B cell (primary cell): ENCODE measurements at places on chromosomes 5 and 9. TPM values are rescaled to one million over a fixed set of nuclear protein-coding genes. Genes with fewer than 3 reads are reported as not detected.

DNA sequence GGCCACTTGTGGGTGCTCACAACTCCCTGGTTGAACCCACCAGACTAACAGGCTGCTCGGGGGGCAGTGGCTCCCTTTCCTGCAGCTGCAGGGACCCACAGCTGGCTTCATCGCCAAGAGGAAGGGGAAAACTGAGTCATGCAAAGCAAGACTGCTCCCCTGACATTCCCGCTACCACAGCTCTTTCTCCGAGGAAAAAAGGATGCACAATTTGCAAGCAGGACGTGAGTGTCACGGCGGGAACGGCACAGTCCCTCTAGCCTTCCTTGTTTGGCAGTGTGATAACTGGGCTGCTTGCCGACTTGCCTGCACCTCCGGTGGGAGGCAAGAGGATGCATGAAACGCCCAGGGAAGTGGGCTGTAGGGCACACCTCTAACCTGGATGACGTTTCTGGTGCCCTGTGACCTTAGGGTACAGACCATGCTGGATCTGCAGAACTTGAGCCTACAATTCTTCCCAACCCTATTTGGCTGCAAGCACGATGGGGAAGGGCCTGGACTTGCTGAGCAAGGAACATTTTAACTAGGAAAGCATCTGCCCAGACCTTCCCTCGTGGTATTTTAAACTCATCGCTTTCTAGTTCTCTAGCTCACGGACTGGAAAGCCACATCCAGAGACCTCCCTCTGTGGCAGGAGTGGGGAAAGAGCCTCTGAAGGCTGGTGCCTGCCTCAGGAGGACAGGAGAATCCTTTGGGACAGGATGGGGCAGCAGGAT, 7.8 kb downstream of the SH3PXD2B start:
- no peak for DNase-seq
- no peaks in the 10 kb centered on the region for H3K27me3 ChIP-seq
- H3K4me1 ChIP-seq: no peaks in the 10 kb centered on the region

DNA sequence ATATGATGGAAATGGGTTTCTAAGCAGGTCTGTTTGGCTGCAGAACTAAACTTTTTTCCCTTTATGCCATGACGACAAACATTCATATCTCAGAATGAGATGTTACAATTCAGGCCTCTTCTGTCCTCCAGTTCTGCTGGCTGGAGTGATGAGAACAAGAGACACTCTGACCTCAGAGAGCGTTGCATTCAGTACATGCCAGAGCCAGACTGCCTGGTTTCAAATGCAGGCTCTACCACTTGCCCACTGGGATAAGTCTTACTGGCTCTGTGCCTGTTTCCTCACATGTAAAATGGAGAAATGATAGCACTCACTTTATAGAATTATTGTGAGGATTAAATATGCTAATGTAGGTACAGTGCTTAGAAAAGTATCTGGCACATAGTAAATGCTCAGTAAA, 24.8 kb upstream of the TOMM5 start:
- H3K4me3 ChIP-seq: no peak overlapping the region
- H3K36me3 ChIP-seq: no peaks in the 10 kb centered on the region
- no peak for DNase-seq
- H3K27me3 ChIP-seq: no peaks in the 10 kb centered on the region
- no peak overlapping the region for H3K27ac ChIP-seq

GRCh38 chr5:22614486-22615094, 238.6 kb downstream of the CDH12 start:
- H3K4me1 ChIP-seq: no peaks in the 10 kb centered on the region
- H3K4me3 ChIP-seq: no peak overlapping the region
- no peak for DNase-seq
- no peak overlapping the region for H3K27ac ChIP-seq

GRCh38 chr9:121499427-121500164, at the start of gene GGTA1:
Gene GGTA1 (minus strand): TSS chr9:121499844. CDS start chr9:121467922, 31,922 bp downstream.
- H3K4me3 ChIP-seq: peak within 1 kb of the TSS; percentile 41
- DNase-seq: peak; percentile 52
- peaks cover 32% of the 10 kb centered on the region for H3K27me3 ChIP-seq
- H3K36me3 ChIP-seq: no peaks in the 10 kb centered on the region
- H3K4me1 ChIP-seq: peaks cover 27% of the 10 kb centered on the region
- H3K27ac ChIP-seq: no peak within 1 kb of the TSS

DNA sequence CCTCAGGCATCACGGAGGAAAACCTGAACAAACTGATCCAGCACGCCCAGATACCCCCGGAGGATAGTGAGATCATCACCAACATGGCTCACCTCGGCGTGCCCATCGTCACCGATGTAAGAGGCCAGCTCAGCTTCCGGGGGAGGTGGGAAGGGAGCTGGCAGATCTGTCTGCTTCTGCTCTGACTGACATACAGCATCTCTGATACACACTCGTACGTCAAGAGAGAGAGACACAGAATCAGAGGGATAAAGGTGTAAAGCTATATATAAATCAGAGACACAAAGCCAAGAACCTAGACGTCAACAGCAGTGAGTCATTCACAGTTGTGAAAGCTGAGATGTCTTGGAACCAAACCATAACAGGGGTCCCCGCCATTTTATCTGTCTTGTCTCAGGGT, 30.1 kb upstream of the CFAP157 start:
- H3K4me1 ChIP-seq: no peaks in the 10 kb centered on the region
- no peak overlapping the region for H3K27ac ChIP-seq
- H3K27me3 ChIP-seq: peaks cover 4% of the 10 kb centered on the region

- no peaks in the 10 kb centered on the region for H3K27me3 ChIP-seq
- DNase-seq: no peak
- no peaks in the 10 kb centered on the region for H3K4me1 ChIP-seq
Measured at GRCh38 chr9:125425170-125425897, 163.7 kb downstream of the GAPVD1 start.

GRCh38 chr5:130526708-130527107, 622.4 kb downstream of the CHSY3 start:
- no peaks in the 10 kb centered on the region for H3K4me1 ChIP-seq
- no peak overlapping the region for H3K27ac ChIP-seq
- no peaks in the 10 kb centered on the region for H3K27me3 ChIP-seq
- no peaks in the 10 kb centered on the region for H3K36me3 ChIP-seq
- no peak overlapping the region for H3K4me3 ChIP-seq
- no peak for DNase-seq

DNA sequence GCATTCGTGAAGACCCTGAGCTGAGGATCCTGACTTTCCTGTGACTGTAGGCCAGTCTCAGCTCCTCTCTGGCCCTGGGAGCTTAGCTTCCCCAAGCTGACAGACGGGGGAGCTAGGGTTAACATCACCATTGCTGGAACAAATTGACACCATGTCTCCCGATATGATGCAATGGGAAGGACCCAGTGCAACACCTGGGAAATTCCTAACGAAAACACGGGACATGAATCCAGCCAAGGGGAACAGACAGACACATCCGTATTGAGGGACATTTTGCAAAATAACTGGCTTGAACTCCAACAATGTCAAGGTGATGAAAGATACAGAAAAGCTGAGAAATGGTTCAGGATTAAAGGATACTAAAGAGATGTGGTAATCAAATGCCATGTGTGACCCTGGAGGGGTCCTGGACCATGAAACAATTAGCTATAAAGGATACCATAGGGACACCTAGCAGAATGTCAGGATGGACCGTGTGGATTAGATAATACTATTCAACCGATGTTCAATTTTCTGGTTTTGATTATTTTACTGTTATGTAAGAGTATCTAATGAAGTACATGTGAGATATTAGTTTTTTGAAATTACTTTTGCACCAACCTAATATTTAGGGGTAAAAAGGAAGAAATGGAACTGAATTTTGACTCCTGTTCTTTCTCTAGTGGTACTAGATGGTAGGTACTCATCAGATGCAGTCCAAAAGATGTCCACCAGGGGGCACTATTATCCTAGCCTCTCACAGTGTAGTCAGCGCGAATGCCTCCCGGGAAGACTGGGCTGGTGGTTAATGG, 52.7 kb downstream of the NDST1 start:
- no peaks in the 10 kb centered on the region for H3K27me3 ChIP-seq
- H3K4me3 ChIP-seq: no peak overlapping the region
- DNase-seq: peak; percentile 87
- H3K4me1 ChIP-seq: peaks cover 6% of the 10 kb centered on the region

DNA sequence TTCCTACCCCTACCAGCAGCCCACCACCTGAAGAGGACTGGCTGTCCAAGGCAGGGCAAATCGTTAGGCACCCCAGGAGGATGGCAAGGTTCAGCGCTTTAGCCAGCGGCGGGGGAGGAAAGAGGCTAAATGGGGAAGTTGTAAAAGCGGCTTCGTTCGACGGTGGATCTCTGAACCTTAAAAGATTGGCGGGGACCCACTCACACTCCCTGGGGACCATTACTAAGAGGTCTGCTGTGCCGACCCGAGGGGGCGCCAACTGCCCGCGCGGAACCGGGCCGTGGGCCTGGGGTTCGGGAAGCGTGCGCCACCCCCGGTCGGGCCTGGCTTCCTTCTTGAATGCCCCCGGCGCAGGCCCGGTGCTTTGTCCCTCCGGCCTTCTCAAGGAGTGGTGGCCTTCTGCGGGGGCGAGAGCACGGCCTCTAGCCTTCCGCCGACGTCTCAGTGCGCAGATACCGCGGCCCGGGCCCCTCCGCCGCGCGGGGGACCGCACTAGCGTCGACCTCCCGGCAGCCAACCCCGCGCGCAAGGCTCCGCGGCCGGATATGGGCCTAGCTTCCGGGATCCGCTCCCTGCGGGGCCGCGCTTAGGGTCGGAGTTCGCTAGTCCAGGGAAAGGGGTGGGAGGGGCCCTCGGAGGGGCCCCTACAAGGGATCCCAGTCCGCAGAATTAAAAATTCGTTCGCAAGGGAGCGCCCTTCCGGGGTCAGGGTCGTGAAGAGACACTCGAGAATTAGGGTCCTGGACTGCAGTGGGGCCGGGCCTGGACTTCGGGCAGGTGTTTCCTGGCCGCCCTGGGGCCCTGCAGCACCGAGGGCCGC, 10.5 kb downstream of the NR2F1-AS1 start:
- H3K4me1 ChIP-seq: peaks cover 27% of the 10 kb centered on the region
- peak overlapping the region; percentile 15 for H3K4me3 ChIP-seq
- peaks cover 72% of the 10 kb centered on the region for H3K27me3 ChIP-seq
- H3K27ac ChIP-seq: no peak overlapping the region
- DNase-seq: peak; percentile 58
- no peaks in the 10 kb centered on the region for H3K36me3 ChIP-seq

Gene NR6A1
- 0.09 and 0.13 TPM in 2 replicates for polyA plus RNA-seq

Gene PRR16
- 0.09 and 0.16 TPM in 2 replicates for polyA plus RNA-seq
